ENCODE measurements at places on chromosomes 7 and 10.
A peak's percentile ranks its signal among the peaks of the same experiment; 100 is the strongest.

DNA sequence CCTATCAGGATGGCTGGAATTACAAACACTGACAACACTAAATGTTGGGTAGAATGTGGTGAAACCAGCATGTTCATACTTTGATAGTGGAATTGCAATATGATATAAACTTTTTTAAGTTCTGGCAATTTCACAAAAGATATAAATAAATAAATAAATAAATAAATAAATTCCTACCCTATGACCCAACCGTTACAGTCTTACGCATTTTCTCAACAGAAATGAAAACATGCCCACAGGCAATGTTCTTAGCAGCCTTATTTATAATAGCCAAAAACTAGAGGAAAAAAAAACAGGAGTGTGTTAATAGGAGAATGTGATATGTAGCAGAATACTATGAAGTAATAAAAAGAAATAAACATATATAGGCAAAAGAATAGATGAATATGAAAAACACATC lies 318.9 kb downstream of the IPMK start:
- no peak for DNase-seq

GRCh38 chr10:133378251-133379096 lies 588 bp upstream of the PAOX start:
- peak; percentile 31 for DNase-seq

DNA sequence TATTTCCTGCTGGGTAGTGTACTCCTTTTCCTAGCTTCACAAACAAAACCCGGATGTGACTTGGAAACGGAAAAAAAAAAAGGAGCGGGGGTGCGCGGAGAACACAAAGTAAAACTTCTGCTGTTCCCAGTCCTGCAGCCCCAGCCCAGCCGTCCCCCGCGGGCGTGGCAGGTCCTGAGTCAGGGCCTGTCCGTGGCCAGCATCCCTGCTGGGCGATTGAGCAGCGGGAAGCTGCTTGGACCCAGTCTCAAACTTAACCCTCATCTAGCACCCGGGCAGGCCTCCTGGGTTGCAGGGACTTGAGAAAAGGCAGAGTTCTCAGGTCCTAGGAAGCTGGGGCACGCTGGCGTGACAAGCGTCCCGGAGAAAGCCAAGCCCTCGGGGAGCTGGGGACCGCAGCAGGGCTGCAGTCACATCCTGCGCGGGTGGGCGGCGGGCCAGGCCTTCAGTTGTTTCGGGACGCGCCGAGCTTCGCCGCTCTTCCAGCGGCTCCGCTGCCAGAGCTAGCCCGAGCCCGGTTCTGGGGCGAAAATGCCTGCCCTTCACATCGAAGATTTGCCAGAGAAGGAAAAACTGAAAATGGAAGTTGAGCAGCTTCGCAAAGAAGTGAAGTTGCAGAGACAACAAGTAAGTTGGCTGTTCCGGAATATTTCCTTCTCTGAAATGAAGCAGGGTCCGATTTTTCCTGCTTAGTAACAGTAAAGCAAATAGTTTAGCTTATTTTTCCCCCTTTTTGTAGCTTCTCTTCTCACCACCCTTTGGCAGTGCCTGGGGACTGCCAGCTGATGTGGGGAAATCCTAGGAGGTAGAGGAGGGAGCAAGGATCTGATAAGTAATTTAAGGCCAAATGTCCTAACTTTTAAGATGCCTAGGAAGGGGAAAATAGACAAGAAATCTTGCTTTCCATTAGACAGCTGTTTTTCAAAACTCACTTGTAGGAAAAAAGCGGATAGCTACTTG lies at the start of gene GNG11:
TSS of gene GNG11 (plus strand) at position 129 of the 960 bp plus-strand sequence. CDS start at position 532, 403 bp downstream.
- DNase-seq, result peak; percentile 31

- DNase-seq, result no peak
These were observed 4.7 kb downstream of the ZNF786 start for GRCh38 chr7:149085866-149086265.

DNA sequence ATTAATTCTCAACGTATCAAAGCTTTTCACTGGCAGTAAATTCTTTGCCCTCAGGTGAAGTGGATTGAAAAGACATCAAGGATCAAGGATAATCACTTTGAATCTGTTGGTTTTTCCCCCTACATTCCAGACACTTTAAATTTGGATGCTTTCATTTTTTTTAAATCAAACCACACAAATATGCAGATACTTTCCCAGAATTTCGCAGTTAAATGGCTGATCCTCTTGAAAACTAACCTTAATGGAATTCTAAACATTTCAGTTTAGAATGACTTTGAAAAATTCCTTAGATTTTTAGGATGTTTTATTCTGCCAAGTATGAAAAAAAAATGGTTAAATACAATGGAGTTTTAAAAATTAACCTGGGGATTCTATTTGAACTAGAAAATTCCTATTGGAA lies 325.9 kb downstream of the GFRA1 start:
- DNase-seq, result no peak

GRCh38 chr10:102654566-102654965 lies 10.3 kb downstream of the TRIM8 start:
- no peak for DNase-seq

- DNase-seq, result no peak
These were observed 5.5 kb upstream of the TFPI2 start for GRCh38 chr7:93895859-93896600.
